GM20000 (cell line): ENCODE measurements at places on chromosomes 5 and 9.

DNA sequence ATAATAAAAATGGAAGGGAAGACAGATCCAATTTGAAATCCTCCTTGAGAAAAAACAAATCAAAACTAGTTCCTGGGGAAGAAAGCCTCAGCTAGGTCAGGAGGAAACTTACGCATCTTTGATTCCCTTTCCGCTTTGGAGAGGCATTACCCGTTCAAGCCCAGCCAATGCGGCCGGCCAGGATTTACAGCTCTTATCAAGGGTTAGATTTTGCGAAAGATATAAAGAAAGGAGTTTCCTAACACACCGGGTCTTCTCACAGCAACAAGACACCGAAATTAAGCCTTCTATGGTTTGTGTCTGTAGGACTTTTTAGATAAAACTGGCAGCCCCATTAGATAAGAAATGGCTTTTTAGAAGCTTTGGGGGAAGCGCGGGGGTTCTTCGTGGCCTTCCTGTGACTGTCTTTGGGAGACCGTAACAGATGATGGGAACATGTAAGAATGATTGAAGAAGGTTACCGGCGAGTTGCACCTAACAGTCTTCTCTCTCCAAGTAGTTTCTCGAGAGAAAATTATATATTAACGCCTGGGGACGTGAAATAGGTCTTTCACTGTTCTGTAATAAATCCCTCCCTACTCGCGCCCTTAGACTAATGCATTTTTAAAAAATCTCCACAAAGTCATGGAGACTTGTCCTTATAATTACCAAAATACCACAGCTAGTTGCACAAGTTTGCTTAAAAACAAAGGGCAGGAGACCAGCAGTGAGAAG, 1.3 kb upstream of the ISL1 start:
- no peak for DNase-seq

- DNase-seq = no peak
Observed at GRCh38 chr9:129259375-129259774, 81.3 kb upstream of the IER5L start.

- DNase-seq = no peak
Observed at GRCh38 chr5:97624886-97625285, 441.8 kb upstream of the RIOK2 start.

DNA sequence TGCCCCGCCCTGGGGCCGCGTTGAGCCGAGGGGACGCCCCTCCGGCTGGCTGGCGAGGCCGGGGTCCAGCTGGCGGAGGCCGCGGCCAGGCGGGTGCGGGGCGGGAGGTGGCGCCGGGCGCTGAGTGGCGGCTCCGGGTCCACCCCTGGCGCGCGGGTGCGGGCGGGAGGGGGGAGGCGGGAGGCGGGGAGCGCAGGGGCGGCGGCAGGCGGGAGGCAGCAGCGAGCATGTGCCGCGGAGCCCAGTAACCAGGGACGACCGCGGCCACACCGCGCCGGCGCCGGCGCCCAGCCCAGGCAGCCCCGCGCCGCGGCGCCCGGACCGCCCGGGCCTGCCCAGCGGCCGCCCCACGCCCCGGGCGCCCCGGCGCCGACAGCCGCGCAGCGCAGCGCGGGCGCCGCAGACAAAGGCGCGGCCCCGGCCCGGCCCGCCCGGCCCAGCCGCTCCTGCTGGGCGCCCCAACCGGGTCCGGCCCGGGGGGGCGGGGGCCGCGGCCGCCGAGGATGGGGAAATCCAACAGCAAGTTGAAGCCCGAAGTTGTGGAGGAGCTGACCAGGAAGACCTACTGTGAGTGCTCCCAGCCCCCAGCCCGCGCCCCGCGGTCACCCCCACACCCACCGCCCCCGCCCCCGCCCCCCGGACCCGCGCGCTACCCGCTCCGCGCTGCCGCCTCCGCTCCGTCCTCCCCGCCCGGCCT, at the start of gene NCS1:
Gene NCS1 (plus strand): TSS at position 244 of the 697 bp plus-strand sequence. CDS start 260 bp downstream, at position 504.
- peak; percentile 85 for DNase-seq

DNA sequence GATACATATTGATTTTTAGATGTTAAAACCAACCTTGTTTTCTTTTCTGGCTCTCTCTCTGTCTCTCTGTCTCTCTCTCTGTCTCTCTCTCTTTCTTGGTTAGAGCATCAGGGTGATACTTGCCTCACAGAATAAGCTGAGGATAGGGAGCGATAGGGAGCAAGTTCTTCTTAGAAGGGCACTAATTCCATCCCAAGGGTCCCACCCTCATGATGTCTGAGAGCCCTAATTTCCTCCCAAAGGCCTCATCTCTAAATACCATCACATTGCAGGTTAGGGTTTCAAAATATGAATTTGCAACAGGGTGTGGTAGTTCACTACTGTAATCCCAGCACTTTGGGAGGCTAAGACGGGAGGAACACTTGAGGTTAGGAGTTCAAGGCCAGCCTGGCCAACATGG, 4.8 kb upstream of the KIF3A start:
- DNase-seq = no peak

DNA sequence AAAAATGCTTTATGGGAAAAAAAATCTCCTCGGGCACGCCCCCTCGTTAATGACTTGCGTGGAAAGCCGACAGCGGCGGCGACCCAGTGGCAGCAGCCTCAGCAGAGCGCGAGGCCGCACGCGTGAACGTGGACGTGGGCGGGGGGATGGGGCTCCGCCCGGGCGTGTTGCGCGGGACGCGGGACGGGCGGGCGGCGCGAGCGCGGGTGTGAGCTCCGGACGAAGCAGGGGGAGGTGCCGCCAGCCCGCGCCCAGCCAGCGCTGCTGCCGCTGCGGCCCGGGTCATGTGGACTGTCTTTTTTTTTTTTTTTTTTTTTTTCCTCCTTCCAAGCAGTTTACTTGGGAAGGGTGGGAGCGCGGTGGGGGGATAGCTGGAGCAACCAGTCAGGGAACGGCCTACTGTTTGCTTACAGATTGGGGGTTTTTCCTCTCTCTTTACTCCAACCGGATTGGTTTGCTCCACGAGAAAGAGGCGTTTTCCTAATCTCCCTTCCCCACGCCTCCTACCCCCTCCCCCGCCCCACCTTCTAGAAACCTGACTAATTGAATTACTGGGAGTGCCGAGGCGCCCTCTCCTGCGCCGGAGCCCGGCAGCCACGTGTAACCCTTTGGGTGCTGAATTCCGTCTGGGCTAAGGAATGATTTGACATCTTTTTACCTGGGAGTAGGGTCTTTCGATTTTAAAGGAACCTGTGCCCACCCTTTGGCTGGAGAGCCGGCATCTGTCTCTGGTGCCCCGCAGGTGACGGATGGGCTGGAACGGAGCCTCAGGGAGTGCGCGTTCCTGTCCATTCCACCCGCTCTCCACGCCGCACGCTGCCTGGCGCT, 1.7 kb upstream of the EFNA5 start:
- peak; percentile 72 for DNase-seq

- DNase-seq = peak; percentile 59
Observed at GRCh38 chr5:153974131-153974812, 64.4 kb downstream of the FAM114A2 start.

- DNase-seq = no peak
Observed at GRCh38 chr9:104836235-104836634, 72.3 kb downstream of the NIPSNAP3B start.

- DNase-seq = no peak
Observed at GRCh38 chr5:1883120-1883924, 597 bp upstream of the IRX4 start.

DNA sequence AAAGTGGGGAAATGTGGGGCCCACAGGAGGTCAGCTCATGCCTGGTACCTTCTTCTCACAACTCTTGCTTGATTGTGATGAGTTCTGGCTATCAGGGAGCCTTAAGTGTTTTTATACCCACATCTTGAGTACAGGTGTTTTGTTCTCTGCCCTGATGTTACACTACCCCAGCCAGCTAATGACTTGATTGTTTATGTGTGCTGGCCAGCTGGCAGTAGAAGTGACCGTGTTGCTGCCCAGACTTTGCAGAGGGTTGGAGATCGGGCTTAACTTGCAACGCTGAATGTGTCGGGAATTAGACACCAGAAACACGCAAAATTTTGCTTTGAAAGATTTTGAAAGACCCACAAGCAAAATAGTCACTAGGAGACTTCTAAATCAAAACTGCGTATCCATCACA, 16.9 kb upstream of the ZDHHC11B start:
- DNase-seq = no peak

GRCh38 chr5:119290161-119290569, 65.7 kb upstream of the TNFAIP8 start:
- DNase-seq = peak; percentile 41

- DNase-seq = no peak
Observed at GRCh38 chr9:16143947-16144890, 591.4 kb downstream of the CCDC171 start.

GRCh38 chr5:77893225-77893860, 117.2 kb upstream of the TBCA start:
- DNase-seq = no peak

GRCh38 chr5:149317281-149318048, 27.8 kb upstream of the GRPEL2 start:
- DNase-seq = peak; percentile 71

DNA sequence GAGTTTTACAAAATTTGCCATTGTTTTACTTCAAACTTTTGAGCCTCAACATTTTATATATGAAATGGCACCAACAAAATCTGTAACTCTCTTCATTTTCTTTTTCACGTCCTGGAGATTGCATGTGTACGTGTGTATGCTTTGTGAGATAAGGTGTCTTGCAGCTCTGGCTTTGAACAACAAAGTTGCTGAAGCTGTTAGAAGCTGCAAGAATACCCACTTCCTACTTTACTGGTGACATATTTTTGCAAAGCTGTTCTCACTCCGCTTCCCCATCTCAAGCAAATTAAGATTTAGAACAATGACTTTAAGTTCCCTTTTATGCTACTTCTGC, 41.8 kb downstream of the FYB1 start:
- peak; percentile 23 for DNase-seq

DNA sequence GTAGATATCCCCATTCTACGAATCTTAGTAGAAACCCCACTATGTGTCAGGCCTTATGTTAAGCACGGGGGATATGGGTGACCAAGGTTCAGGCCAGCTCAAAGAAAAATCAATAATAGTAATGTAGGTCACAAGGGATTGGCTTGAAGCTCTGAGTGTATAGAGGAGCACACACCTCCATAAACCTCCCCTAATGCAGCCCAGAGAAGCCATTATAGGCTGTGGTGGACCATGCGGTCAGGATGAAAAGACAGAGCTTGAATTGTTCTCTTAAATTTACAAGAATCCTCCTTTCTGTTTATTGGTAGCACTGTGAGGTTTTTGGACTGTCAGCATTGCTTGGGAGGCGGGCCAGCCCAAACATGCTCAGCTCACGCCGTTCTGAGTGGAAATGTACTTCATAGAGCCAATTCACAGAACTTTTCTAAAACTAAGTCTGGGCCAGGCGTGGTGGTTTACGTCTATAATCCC, 9.1 kb downstream of the PDE6A start:
- no peak for DNase-seq

- DNase-seq = peak; percentile 15
Observed at GRCh38 chr5:40841068-40841805, at the start of gene CARD6. Gene CARD6 (plus strand): TSS chr5:40841367. CDS start chr5:40841383, 16 bp downstream.

DNA sequence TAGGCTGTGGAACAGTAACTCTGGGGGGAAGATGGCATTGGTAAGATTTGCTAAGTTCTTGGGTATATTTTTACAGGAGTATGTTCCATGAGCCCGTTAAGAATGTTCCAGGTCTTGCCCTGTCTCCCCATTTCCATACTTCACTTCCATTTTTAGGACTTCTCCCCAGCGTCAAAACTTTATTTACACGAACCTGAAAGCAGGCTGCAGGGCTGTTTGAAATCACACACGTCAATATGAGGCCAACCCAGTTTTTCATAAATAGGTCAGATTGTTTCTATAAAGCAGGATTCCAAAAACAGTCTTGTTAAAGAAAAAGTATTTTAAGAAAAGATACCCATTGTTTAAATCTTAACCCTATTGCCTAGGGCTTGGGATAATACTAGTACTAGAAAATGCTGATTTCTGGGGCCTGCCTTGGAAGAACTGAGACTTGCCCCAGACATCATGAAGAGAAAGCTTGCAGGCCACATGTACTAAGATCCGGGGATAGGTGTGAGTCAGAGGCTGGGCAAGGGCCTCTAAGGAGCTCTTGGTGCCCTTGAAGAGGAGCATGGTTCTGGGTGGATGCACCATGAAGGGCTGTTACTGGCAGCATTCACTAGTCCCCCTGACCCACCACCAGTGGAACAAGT, 24.2 kb downstream of the TRIO start:
- no peak for DNase-seq

GRCh38 chr9:130039528-130040147, 3.4 kb downstream of the FNBP1 start:
- DNase-seq = peak; percentile 35

DNA sequence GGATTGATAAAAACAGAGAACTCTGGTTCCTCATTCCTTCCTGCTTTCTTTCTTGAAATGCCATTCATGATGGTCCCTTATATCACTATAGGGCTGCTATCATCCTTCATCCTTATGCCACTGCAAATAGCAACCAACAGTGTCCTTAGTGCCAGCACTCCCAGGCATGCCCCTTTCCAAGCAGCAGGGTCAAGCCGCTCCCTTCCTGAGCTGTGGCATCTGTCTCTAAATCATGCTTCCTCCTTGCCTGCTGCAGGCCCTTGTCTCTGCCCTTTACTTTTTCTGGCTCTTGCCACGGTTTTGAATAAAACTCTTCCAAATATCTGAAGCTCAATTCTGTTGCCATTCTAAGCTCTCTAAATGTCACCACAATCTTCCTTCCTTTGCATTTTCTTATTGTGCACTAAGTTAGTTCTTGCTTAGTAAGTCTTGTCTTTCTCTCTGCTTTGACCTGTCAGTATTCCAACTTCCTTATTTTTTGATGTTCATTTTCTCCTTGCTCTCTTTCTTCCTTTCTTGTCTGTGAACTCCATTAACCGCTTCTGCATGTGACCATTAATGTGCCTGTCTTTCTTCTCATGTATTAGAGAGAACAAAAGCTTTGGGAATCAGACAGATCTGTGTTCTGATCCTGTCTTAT, 19.9 kb downstream of the TLR4 start:
- no peak for DNase-seq

- DNase-seq = no peak
Observed at GRCh38 chr9:134373269-134373668, 47.0 kb downstream of the RXRA start.

DNA sequence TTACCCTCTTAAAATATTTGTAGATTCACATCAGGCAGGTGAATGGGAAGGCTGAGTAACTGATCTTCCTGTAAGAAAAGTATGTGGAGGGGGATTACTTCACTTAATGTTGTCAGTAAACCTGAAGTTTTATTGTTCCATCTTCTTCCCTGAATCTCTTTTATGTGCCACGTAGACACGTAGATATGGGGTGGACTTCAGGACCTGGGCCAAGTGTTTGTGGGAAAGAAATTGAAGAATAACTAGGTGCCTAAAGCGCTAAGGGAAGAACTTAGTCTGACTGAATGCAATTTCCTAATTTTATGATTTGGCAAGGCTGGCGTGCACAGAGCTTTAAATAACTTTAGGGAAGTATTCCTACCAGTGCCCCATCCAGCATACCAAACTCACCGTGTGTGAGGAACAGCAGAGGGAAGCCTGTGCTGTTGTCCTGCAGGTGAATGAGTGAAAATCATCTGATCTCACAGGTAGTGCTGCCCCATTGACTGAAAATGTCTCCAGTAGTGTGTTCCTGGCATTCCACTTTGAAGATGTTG, 323.4 kb downstream of the KDM4C start:
- DNase-seq = no peak

- no peak for DNase-seq
Observed at GRCh38 chr9:97479496-97480159, 21.8 kb upstream of the TMOD1 start.

GRCh38 chr5:115354246-115354645, 57.8 kb upstream of the CCDC112 start:
- no peak for DNase-seq
